ENCODE measurements at places on chromosomes 5 and 9.
A peak's percentile ranks its signal among the peaks of the same experiment; 100 is the strongest.

- no peak for DNase-seq
Observed at GRCh38 chr9:72165821-72166547, 16.7 kb downstream of the GDA start.

DNA sequence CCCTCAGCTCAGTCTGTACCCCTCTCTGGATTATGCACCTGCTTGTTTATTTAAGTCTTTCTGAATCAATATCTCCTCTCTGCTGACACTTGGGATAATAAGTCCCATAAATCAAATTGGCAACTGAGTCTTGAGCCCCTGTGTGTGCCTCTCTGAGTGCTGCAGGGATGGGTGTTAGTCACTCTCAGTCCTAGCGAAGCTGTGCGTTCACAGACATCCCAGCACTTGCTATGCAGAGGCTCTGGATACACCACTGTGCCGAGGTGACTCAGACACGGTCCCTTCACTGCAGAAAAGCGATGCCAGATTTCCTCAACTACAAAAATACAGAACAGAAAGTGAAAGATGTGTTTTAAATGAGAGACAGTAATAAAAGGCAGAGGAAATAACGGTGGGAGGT is 4.1 kb upstream of the KCNMB1 start:
- no peak for DNase-seq

DNA sequence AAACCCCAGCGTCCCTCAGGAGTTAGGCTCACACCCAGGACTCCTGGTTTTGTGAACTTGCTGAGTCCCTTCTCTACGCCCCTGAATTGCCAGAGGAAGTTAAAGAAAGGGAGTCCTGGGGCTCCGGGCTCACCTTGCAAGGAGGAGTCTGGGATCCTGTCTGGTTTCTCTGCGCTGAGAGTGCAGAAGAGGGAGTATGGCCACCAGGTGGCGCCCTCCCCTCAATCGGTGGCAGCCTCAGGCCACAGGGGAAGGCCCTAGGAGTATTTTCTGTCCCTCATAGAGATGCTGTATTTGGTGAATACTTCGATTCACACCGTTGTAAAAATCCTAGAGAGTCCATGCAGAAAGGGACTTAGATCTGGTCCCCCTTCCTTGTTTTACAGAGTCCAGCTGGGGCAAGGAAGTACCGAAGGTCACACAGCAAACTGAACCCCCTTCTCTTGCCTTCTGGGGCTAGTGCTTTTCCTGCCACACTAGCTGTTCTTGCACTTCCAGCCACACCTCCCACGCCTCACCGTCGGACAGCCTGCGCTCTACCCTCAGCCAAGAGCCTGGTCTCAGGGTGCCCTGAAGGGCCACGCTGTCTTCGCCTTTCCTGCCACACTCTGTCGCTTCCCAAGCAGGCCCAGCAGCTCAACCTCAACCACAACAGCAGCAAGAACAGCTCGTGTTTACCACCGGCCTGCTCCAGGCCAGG is 10.2 kb downstream of the HAND1 start:
- peak; percentile 86 for DNase-seq

- DNase-seq = peak; percentile 48
Observed at GRCh38 chr9:27033815-27034403, 28.4 kb upstream of the LRRC19 start.

GRCh38 chr9:137514691-137515337 is 35.4 kb downstream of the PNPLA7 start:
- no peak for DNase-seq

GRCh38 chr9:137459152-137459600 is at the start of gene NSMF:
Gene NSMF (minus strand): TSS chr9:137459334. CDS start chr9:137459102, 232 bp downstream.
- peak; percentile 100 for DNase-seq

DNA sequence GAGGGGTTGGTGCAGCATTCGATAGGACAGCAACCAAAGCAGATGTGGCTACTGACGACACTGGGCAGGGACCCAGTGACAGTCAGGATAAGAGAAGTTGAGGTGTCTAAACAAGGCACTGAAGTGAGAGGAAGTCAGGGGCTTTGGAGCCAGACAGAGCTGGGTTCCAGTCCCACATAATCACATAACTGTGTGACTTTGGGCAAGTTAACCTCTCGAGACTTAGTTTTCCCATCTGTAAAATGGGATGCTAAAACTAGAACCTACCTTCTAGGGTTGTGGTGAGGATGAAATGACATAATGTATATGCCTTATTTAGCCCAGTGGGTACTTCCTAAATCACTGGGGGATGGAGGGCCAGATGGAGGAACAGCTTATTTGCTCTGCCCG is 3.1 kb downstream of the ANGPTL2 start:
- no peak for DNase-seq

- no peak for DNase-seq
Observed at GRCh38 chr5:78689540-78690252, 41.1 kb upstream of the LHFPL2 start.

All from GM13977 (cell line).